Left ventricle myocardium inferior (tissue), 1 donor: ENCODE measurements at places on chromosomes 4 and X.

DNA sequence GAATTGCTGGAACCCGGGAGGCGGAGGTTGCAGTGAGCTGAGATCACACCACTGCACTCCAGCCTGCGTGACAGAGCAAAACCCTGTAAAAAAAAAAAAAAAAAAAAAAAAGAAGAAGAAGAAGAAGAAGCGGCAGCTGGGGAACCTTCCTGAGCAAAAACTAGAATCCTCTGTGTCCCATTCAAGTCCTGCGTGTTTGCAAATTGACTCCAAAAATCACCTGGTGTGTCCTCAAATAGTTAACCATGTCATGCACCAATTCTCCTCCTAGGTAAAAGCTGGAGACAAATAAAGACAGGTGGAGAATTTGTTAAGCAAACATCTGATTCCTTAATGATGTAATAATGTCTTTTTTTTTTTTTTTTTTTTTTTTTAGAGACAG lies 31.9 kb upstream of the ASMTL start:
- DNase-seq, result no peak

GRCh38 chr4:169070895-169071218 lies 60.8 kb upstream of the CBR4 start:
- no peak for DNase-seq

- DNase-seq, result no peak
These were observed 795.4 kb upstream of the DIAPH2 start for GRCh38 chrX:95889279-95889678.

GRCh38 chr4:177077095-177077971 lies 232.3 kb upstream of the NEIL3 start:
- DNase-seq, result no peak

- no peak for DNase-seq
These were observed 18.2 kb downstream of the MAGEA9 start for GRCh38 chrX:149799938-149800337.

- DNase-seq, result no peak
These were observed 15.1 kb downstream of the AFAP1 start for GRCh38 chr4:7924570-7924969.

DNA sequence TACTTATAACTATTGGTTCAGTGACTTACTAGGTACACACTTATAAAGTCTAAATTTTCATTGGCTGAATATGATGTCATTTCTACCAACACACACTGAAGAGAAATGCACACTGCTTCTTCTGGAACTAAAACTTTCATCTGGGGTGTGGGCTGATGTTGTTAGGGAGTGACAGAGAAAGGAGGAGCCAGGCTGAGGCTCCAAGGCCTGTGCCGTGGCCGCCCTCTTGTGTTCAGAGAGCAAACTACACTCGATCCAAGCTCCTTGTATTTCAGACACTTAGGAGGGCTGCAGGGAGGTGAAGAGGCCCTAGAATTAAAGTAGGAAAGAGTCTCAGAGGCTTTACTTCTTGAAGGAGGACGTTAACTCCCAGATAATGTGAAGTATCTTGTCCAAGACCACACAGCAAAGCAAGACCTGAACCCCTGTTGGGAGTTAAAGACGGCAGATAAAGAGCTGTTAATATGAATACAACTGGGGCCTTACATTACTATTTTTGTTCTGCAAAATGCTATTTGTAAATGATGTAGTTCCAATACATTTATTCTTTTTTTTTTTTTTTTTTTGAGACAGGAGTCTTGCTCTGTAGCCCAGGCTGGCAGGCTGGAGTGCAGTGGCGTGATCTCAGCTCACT lies 137.5 kb downstream of the AFAP1 start:
- peak; percentile 75 for DNase-seq

DNA sequence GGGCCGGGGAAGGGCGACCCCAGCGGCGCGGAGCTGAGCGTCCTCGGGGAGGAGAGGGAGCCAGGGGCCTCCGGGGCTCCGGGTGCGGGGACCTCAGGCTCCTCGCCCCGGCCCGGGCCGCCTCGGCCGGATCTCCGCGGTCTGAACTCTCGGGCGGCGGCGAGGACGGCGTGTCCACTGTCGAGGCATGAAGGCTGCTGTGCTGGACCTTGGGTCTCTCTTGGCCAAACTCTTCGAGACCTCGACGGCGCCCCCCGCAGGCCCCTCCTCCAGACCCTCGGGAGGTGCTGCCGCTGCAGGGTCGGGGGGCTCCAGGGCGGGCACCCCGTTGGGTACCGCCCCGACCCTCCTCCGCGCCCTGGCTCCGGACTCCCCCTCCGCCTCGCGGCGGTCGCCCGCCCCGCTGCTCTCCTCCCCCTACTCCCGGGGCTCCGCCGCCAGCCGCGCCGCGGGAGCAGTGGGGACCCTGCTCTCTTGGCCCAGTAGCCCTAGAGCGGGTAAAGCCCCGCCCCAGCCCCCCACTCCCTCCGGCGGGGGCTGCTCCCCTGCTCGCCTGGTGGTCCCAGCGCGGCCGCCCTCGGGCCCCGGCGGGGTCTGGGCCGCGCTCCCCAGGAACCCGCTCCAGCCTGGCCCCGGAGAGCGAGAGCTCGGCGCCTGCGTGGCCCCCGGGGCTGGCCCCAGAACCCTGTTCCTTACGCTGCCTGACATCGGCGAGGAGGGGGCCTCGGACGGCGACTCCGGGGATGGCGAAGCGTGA lies 564 bp downstream of the FAM149A start:
- DNase-seq, result no peak

GRCh38 chr4:80065601-80066000 lies 7.4 kb downstream of the ANTXR2 start:
- no peak for DNase-seq

DNA sequence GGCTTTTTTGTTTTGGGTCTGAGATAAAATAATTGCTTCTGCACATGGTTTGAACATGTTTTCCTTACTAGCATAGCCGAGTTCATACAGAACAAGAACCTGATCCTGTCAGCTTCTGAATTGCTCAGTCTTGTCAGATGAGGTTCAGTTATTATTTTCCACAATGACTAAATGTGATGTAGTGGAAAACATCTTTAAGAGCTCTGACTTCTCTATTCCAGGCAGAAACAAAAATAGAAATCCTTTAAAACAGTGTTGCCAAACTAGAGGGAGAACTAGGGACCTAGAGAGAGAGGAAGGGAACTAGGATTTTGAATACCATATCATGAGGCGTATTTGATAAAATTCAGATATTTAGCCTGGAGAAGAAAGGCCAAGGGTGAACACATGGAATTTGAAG lies 2.0 kb downstream of the ATP6AP2 start:
- no peak for DNase-seq

DNA sequence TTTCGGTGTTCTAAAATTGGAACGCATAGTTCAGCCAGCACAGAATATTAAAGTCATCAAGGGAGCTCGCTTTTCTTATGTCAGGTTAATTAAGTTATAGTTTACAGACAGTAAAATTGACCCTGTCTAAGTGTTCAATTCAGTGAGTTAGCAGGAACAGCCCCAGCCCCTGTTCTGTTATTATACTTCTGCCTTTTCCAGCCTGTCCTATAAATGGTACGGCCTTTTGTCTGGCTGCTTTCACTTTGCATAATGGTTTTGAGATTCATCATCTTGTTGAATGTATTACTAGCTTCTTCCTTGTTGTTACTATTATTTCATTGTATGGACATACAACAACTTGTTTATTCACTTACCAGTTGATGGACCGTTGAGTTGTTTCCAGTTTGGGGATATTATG lies 9.5 kb downstream of the CXCL13 start:
- DNase-seq, result no peak

GRCh38 chr4:78005086-78005485 lies 52.0 kb upstream of the FRAS1 start:
- no peak for DNase-seq

GRCh38 chrX:10022580-10023245 lies 55.6 kb downstream of the CLDN34 start:
- DNase-seq, result peak; percentile 46

DNA sequence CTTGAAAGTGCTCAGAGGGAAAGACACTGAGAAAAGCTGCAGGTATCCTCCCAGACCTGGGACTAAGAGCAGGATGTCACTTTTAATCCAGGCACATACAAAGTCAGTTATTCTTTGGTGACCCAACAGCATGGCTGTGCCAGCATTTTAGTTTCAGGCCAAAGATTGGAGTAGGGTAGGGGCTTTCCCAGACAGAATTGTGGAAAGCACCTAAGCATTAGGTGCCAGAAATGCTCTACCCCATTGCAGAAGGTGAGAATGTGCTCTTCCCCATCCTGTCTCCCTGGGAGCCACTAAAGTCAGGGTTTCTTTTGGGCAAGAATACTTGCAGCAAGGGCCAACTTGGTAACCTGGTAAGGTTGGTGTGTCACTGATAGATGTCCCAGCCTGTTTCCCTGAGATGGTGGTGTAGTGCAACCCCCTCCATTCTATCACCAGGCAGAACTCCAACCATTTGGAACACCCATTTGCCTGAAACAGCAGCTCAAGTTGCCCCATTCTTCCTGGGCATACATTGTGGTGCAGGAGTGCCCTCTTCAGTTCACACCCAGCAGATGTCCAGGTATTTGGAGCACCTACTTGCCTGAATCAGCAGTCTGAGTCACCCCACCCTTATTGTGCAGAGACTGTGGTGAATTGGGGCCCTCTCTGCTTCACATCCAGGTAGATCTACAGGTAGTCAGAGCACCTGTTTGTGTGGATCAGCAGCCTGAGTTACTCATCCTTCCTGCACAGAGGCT lies 183.5 kb downstream of the ZC4H2 start:
- DNase-seq, result no peak

DNA sequence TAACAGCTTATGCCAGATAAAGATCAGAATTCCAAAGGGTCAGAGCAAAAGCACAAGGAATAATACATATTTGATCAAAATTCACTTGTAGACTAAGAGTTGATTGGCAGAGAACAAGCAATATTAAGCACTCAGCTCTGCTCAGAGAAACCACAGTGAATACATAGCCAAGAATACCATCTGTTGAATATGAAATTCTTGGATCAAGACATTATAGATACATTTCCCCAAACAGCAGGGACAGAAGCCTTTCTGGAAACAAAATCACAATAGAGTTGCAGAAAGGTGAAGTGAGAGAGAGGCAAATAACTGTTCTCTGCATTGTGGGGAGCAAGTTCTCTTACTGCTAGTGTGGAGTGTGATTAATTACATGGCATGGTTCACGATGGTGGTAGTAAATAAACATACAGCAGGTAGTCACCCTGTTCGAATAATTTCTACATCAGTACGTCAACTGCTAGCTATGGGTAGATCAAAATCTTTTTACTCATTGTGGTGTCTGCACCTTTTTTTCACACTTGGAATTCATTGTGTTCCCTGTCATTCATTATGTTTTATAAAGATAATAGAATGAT lies 366.7 kb downstream of the PCDH7 start:
- DNase-seq, result no peak

DNA sequence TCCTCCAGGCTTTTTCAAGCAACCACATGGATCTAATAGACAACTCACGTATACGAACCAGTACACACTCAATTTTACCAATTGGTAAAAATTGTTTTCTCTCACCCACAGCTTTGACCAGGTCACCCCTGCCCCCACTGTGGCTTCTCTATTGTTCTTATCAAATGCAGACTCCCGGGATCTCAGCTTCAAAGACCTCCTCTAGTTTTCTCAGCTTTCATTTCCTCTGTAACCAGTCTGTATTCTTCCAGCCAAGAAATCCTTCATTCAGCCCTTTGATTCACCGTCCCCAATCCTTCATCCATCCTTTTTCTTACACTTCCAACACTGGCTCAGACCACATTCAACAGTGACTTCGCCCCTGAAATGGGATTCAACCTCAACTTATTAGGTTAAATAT lies 120.7 kb downstream of the CORIN start:
- DNase-seq, result no peak

DNA sequence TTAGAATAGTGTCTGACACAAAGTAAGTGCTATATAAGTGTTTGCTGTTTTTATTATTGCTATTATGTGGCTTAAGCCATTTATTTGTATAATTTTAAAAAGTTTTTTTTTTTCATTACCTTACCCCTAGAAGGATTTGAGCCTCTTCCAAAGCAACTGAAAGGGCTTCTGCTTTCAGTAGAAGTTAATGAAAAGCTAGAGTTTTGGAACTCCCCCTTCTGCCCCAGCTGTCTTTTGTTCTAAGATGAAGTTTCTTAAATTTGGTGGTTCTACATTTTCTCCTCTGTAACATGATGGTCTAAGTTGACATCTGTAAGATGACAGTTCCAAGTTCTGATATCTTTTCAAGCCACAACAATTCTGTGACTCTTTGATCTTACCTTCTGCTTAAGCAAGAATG lies 30.3 kb downstream of the FHIP1A start:
- DNase-seq, result no peak

DNA sequence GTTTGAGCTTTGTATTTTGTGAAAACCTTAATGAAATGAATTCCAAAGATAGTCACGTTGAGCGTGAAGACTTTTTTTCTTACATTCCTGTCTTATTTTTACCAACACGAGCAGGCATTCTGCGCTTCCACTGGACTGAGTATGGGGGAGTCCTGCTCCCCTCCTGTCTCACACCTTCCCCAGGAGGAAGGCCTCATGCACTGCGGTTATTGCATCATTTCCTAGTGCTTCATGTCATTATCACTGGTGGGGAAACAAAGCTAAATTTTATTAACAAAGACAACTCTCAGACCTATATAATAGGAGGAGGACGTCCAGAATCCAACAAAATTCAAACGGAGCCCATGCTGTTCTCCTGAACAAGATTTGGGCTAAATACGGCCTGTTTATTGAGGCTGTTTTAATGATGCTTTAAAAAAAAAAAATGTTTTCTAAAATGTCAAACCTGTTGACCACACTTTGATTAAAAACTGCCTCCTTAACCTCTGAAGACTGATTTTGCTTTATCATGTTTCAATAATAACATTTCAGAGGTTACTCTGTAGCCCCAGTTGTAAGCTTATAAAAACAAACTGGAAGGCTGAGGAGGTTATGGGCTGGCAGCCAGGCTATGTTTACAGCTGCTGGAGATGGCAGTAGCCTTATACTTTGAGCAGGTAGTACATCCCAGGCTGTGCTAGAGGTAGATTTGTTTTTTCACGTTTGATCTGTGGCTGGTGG lies 118.0 kb downstream of the SOWAHB start:
- no peak for DNase-seq

GRCh38 chr4:169064296-169064695 lies 54.2 kb upstream of the CBR4 start:
- DNase-seq, result no peak

- DNase-seq, result no peak
These were observed 84.9 kb downstream of the EDA2R start for GRCh38 chrX:66553973-66554372.

DNA sequence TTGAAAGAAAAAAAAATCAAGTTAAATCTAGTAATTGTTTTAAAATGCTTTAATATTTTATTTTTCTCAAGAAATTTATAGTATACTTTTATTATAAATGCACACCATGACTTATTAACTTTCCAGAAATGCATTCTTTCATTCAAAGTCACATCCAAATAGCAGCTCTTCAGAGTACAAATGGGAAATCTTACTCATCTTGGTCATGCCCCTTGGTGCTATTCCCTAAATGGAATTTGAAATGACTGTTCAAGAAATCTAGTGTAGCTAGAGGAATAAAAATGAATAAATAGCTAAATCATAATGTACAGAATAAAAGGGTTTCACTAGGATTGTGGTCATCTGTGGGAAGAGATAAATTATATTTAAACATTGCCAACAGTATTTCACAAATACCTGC lies 1139.7 kb downstream of the PCDH18 start:
- DNase-seq, result no peak

- DNase-seq, result no peak
These were observed 171.9 kb downstream of the GALNTL6 start for GRCh38 chr4:171985129-171985528.
